Tongue (tissue), 3 donors: ENCODE measurements at places on chromosomes 1 and 21. TPM values are rescaled to one million over a fixed set of nuclear protein-coding genes. Genes with fewer than 3 reads are reported as not detected.
A peak's percentile ranks its signal among the peaks of the same experiment; 100 is the strongest.

GRCh38 chr1:167819849-167820683, 93.9 kb downstream of the ADCY10 start:
- peak; percentile 53 for DNase-seq

- no peak for DNase-seq
Observed at GRCh38 chr21:43829161-43829560, 35.9 kb upstream of the AGPAT3 start.

DNA sequence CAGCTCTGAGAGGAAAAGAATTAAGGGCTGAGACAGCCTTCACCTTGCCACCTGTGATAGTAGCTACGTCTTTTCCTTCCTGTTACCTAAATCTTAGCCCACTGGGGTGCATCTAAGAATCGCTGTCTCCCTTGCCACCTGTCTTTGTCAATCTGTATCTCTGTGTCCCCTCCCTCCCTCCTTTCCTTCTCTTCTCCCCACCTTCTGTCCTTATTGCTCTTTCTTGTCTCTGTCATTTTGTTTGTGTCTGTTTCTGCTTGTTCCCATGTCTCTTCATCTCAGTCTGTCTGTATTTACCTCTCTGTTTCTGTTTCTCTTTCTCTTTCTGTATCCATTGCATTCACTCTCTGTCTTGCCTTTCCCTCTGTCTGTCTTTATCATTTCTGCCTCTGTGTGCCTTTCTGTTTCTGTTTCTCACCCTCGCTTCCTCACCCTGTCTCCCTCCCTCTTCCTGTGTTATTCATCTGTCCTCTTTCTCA, 30.2 kb downstream of the SLC22A15 start:
- no peak for DNase-seq

GRCh38 chr1:52640697-52641096, 7.7 kb downstream of the SHISAL2A start:
- no peak for DNase-seq

DNA sequence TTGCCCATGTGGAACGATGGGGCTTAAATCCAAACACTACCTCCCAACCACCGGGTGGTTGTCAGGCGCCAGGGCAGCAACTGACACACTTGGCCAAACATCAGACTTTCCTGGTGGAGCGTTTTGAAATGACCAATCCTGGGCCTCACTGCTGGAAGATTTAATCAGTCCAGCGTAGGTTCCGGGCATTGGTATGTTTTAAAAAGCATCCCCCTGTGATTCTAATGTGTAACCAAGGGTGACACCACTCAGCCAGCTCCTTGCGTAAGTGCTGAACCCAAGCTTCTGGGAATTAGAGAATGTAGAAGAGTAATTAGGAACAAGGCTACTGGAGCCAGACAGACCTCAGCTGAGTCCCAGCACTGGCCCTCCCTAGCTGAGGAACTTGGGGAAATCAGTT, 44.8 kb upstream of the KAZN start:
- no peak for DNase-seq

- peak; percentile 42 for DNase-seq
Observed at GRCh38 chr21:15063081-15063813, 1.6 kb downstream of the NRIP1 start.

- no peak for DNase-seq
Observed at GRCh38 chr1:196114193-196114592, 494.0 kb downstream of the KCNT2 start.

DNA sequence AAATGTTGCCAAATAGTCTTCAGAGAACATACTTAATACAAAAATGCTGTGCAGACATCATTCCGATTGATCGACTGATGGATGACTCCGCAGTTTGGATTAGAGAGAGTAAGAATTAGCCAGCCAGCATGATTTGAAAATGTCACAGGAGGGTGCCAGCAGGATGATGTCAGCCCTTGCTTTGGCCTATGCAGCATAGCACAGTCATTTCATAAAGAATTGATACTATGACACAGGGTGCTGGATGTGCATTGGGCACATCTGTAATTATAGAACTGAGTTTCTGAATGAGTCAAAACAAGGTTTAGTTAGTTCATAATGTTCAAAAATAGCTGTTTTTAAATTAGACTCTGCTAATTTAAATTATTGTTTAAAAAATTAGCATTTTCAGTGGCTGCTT, 21.6 kb upstream of the TRAF5 start:
- DNase-seq, result no peak

DNA sequence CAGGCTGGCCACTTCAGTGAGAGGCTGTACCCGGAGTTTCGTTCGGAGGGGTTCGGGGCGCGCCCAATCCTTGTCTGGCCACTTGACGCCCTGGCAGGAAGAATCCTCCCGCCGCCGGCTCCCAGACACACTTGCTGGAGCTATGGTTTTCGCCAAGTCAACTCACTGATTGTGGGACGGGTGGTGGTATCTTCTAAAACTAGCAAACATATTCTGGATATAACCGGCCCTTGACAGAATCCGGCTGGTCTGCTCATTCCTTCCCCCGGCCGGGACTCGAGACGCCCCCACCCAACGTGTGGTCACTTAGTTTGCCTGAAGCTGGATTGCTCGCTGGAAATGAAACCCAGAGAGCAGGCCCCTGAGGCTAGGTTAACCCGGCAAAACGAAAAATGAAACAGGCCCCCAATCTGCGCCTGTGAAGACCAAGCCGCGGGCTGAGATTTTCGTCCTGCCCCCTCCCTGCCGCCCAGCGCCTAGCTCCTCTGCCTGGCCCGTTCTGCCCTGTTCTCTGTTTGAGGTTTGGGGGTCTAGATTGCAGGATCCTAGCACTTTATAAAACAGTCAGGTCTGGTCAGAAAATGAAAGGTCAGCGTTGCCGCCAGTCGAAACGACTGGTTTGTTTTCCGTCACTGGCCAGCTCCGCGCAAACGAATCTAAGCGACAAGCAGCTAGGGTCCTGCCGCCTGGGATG, 4.6 kb downstream of the GFI1 start:
- peak; percentile 40 for DNase-seq

DNA sequence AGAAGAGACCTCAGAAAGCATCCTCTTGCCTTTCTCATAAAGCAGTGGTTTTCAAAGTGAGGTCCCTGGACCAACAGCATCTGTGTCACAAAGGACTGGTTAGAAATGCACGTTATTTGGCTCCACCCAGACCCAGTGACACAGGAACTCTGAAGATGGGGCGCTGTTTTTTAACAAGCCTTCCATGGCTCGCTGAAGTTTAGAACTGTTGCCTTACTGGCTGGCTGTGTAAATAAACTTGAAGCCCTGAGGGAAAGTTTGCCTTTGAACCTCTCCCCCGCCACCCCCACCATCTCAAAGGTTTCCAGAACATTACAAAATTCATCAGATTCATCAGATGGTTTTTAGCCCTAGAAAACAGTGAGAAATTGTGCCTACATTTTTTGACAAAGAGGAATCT, 21.8 kb upstream of the IKBKE start:
- DNase-seq, result no peak

The NOS1AP gene
- total RNA-seq, result 1.6 TPM

The TSPAN1 gene
- 5.3 TPM for total RNA-seq

The TESK2 gene
- 5.5 TPM for total RNA-seq
